Endothelial cell of coronary artery (primary cell): ENCODE measurements at places on chromosomes 1 and 21. TPM values are rescaled to one million over a fixed set of nuclear protein-coding genes. Genes with fewer than 3 reads are reported as not detected.

Gene NME7
- 19.8 and 20.3 TPM in 2 replicates for total RNA-seq

Gene CGN
- total RNA-seq: 0.09 and 0.45 TPM in 2 replicates

Gene LIN28A
- not detected in 2 replicates for total RNA-seq

Gene LRRN2
- total RNA-seq: not detected in 2 replicates

Gene POLR3C
- 26.2 and 27.8 TPM in 2 replicates for total RNA-seq

Gene CA14
- total RNA-seq: not detected in 2 replicates

Gene HSPA6
- 0.18 and 0.75 TPM in 2 replicates for total RNA-seq

Gene HTR6
- total RNA-seq: not detected in 2 replicates

Gene MRPS6
- total RNA-seq: 8.8 and 9.9 TPM in 2 replicates

Gene BARHL2
- total RNA-seq: not detected in 2 replicates

Gene PLA2G2F
- not detected in 2 replicates for total RNA-seq

Gene ST6GALNAC3
- 23.7 and 41.8 TPM in 2 replicates for total RNA-seq

Gene CCDC27
- total RNA-seq: not detected in 2 replicates

Gene CYYR1
- 5.1 and 17.0 TPM in 2 replicates for total RNA-seq

Gene RHCE
- total RNA-seq: 0.09 and 0.19 TPM in 2 replicates

Gene LEFTY2
- total RNA-seq: under 0.01 and 0.09 TPM in 2 replicates

Gene BGLAP
- 0.19 and 0.27 TPM in 2 replicates for total RNA-seq

Gene SELENON
- 20.0 and 33.1 TPM in 2 replicates for total RNA-seq

Gene RNF186
- not detected in 2 replicates for total RNA-seq

Gene CD34
- 30.3 and 51.4 TPM in 2 replicates for total RNA-seq

Gene HJV
- total RNA-seq: not detected in 2 replicates

Gene NUAK2
- 0.81 and 1.4 TPM in 2 replicates for total RNA-seq

Gene ST6GALNAC5
- total RNA-seq: not detected in 2 replicates

Gene PADI2
- total RNA-seq: 0.09 TPM in 1 of 2 replicates, not detected in the other

Gene FALEC
- 0.63 TPM in 1 of 2 replicates, not detected in the other for total RNA-seq

Gene C8A
- not detected in 2 replicates for total RNA-seq

Gene TFF3
- not detected in 2 replicates for total RNA-seq

Gene NBPF6
- not detected in 2 replicates for total RNA-seq

Gene TEDDM1
- total RNA-seq: not detected in 2 replicates

Gene NPL
- total RNA-seq: 0.54 and 1.0 TPM in 2 replicates

Gene OR6N1
- not detected in 2 replicates for total RNA-seq

Gene APOBEC4
- total RNA-seq: not detected in 2 replicates

Gene HES4
- total RNA-seq: 17.0 and 31.4 TPM in 2 replicates

Gene DENND2D
- 0.63 and 1.1 TPM in 2 replicates for total RNA-seq

Gene RGS16
- total RNA-seq: under 0.01 TPM in 2 replicates

Gene EPS8L3
- total RNA-seq: not detected in 2 replicates

Gene KAZN
- 0.72 and 2.0 TPM in 2 replicates for total RNA-seq

Gene KRTAP21-2
- not detected in 2 replicates for total RNA-seq

Gene EVA1B
- total RNA-seq: 88.8 and 145 TPM in 2 replicates

Gene COL11A1
- 0.09 TPM in 1 of 2 replicates, not detected in the other for total RNA-seq

Gene LAMC2
- total RNA-seq: 0.47 and 0.99 TPM in 2 replicates

Gene CD48
- not detected in 2 replicates for total RNA-seq

Gene TMEM82
- total RNA-seq: not detected in 2 replicates
